Natural killer cell (primary cell): ENCODE measurements at places on chromosomes 1 and 21.
A peak's percentile ranks its signal among the peaks of the same experiment; 100 is the strongest.

DNA sequence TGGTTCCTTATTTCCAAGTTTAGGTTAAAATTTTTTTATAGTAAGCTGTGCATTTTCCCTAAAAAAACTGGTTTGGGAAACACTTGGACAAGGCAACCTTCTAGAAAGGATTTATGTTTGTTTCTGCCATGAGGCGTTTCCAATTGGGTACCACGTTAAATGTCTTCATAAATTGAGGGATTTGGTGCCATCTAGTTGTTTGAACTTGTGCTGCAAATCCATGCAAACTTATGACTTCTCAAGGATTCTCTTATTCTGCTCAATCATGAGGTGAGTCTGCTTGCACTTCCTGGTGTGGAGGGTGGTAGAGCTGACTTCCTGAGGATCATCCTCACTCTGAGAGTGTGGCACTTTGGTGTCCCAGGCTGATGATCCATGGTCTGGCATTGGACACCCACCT lies 123.3 kb downstream of the PCNX2 start:
- no peak for DNase-seq

DNA sequence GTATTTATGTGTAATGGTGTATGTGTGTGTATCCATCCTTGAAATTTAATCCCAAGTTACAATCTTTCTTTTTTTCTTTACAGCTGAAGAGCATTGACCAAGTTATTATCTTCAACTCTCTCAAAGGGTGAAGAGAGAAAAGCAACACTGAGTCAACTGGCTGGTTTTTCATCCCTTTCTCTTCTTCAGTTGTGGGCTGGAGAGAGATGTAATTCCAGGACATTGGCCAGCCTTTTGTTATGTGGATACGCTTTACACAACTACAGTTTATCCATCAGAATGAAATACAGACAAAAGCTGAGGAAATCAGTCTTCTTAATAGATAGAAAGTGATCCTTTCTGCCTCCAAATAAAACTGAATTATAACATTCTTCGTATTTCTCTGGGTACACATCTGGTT lies 357.0 kb upstream of the NCAM2 start:
- no peak for DNase-seq

DNA sequence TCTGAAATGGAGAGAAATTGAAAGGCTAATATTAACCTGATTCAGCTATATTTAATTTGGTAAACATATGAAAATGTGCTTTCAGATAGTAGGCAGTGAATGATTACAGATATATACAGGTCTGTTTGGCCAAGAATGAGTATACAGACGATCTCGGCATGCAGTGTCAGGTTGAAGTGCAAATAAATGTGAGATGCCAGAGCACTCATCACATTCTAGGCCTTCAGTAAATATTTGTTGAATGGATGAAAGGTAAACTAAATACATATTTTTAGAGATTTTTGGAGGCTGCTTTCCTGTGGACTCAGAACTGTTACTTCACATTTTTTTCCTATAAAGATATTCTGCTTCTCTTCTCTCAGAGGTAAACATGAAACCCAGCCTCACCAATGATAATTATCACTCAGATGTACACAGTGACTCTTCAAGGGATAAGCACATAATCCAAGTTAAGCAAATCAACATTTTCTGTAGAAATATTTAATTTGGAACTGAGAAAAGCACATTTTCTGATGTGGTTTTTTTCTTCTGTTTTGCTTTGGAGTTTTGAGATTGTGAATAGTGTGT lies 702.9 kb downstream of the BRINP3 start:
- DNase-seq, result no peak

DNA sequence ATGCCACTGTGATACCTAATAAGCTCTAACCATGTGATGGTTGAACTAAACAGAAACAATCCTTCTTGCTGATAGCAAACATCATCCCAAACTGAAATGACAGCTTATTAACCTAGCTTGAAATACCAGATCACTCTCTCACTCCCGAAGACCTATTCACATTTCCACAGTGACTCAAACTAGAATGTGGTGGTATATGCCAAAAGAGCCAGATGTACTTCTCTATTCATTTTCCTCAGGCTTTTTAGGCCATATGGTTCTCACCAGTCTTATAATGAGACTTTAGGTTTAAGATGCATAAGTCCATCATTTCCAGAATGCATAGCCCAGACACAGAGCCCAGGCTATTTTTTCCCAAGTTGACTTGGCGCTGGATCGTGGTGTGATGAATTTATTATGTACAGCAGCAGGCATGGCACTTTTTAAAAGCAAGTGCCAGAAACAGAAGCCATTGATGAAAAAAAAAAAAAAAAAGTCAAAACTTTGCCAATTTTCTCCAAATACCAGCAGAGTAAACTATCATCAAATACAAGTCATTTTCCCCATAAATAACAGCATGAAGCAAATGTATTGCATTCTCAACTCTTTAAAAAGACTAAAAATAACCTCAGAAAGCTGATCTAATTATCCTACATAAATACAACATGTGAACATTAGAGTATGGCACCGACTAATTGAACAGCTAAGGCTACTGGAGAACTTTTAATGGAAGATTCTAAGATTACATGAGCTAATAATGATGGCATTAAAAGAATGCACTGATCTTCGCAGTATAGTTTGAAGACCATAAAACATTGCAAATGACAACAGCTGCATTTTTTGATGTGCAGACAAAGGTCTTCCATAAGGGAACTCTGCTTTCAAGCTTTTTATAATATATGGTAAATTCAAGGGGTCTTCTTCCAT lies 365.4 kb downstream of the LRRIQ3 start:
- no peak for DNase-seq

DNA sequence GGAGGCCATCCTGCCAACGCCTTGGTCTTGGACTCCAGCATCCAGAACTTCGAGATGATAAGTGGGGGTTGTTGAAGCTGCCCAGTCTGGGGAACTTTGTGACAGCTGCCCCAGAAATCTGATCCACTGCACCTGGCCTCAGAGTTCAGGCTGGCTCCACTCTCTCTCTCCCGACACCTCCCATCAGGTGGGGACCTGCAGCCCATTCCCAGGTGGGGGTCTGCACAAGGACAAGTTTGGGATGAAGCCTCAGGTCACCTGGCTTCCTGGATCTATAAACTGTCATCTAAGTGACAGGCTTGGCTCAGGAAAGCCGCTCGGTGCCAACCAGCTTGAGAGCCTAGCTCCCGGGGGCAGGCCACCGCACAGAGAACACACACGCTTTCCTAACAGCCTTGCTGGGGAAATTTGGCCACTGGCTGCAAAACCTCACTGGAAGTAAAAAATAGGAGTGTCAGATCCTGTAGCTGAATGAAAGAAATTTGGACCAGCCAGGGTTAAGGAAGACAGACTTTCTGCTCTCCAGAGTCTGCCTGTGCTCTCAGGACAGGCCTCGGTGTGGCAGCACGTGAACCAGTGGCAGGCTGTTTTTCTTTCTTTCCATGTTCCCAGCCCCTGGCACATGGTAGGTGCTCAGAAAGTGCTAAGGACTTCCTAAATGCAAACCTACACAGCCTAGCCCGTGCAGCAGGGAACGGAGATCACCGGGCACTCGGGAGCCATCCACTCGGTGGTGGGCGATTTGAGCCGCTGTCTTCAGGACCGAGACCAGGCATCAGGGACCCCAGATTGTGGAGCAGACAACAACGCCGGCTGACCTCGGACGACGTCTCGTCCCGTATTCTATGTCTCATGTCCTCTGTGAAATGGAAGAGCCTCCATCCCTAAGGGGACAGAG lies 42.6 kb upstream of the LBR start:
- DNase-seq, result peak; percentile 4
